ENCODE measurements at places on chromosomes 12 and 14.

DNA sequence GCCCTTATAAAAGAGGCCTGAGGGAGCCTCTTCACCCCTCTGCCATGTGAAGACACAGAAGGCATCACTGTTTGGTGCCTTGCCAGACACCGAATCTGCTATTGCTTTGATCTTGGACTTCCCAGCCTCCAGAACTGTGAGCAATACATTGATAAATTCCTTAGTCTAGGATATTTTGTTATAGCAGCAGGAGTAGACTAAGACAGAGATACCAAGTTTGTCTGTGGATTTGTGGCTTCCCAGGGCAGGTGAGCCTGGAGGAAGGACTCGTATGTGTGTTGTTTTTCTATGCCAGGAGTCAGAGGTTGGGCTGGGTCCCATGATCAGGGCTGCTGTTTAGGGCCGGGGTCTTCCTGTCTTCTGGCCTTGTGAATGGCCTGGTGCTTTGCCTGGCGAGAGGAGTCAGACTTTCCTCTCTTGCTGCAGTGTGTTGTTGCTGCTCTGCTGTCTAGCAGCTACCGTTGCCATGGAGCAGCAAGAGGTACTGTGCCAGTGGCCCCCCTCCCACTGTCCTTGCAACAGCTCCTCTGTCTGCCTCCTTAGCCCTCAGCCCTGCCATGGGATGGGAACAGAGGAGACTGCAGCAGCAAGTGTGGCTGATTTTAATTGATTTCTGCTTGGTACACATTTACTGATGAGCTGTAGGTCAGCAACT lies 111.2 kb downstream of the CHST11 start:
- DNase-seq, result no peak

- DNase-seq, result no peak
These were observed 71.7 kb downstream of the KCNC2 start for GRCh38 chr12:75137896-75138295.

GRCh38 chr14:100828031-100828769 lies 2.3 kb downstream of the MEG3 start:
- peak; percentile 46 for DNase-seq

- DNase-seq, result no peak
These were observed 178.4 kb downstream of the BMP4 start for GRCh38 chr14:53778263-53778662.

- peak; percentile 59 for DNase-seq
These were observed 3.4 kb downstream of the GALNT16 start for GRCh38 chr14:69263364-69263763.

Data from AG04450 (cell line).